ENCODE measurements at places on chromosomes 4 and X.

DNA sequence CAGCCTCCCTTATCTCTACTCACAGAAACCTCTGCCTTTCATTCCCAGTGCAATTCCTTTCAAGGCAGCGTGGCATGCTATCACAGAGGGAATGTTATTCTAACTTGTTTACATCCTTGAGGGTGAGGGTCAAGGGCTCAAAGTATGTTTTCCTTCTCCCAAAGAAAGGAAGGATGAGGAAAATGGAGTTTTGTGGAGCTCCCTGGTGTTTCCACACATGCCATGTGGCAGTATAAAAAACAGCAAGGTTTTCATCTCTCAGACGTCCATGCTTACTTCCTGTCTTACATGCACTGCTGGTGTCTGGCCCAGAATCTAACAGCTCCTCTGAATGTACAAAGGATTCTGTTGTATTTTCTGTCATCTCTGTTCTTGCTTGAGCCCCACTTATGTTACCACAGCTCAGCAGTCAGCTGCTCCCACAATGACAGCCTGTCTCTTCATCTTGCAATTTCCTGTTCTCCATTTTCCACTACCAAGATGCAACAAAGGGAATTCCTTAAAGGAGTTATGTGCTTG, 128.0 kb downstream of the SNCA start:
- no peak for DNase-seq

DNA sequence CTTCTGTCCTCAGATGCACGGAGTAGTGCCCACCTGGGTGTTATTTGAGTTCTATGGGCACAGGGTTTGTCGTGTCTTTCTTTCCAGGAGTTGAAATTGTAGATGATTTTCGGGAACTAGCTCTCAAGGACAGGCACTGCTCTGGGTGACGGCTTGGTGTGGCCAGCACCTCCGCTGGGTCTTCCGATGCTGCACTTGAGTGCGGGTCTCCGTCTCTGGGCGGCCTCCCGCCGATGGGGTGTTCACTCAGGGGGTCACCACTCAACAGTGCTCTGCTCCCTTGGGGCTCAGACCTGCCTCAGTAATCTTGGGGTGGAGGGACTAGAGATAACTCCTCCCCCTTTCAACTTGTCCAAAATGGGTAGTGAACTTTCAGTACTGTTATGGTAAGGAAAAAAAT, 2.5 kb downstream of the ZFP92 start:
- DNase-seq, result no peak

DNA sequence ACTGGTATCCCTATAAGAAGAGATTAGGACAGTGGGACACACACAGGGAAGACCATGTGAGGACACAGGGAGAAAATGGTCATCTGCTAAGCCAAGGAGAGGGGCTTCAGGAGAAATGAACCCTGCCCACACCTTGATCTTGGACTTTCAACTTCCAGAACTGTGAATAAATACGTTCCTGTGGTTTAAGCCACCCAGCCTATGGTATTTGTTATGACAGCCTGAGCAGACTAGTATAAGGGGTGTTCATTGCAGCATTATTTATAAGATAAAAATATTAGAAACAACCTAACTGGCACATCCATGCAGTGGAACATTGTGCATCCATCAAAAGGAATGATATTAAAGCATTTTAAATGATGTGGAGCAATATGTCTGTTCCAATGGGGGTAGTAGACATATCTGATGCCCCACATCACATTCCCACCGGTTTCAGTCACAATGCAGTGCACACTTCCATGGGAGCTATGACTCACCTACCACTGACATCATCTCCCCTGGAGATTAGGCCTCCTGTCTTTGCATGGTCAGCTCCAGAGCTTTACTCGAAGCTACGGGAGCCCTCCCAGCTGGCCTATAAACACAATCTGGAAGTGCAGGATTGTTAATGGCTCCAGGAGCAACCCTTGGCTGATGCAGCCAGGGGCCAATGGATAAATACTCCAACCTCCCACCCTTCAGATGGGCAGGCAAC, 38.9 kb upstream of the MAMLD1 start:
- DNase-seq, result no peak

DNA sequence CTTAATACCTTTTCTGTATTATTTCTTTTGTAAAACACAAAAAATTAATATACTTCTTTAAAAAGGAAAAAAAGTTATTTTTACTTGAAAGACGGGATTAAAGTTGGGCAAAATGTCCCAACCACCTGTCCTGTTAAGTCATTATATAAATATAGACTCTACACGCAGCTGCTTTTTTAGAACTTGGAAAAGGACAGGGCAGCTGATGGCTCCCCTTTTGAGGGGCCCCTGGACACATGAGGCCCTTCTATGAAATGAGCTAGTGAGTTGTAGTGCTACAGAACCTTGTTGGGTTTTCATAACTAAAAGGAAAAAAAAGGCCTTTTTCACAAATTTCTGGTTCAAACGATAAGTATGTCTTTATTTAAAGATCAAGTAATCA, 600 bp upstream of the BEX2 start:
- no peak for DNase-seq

DNA sequence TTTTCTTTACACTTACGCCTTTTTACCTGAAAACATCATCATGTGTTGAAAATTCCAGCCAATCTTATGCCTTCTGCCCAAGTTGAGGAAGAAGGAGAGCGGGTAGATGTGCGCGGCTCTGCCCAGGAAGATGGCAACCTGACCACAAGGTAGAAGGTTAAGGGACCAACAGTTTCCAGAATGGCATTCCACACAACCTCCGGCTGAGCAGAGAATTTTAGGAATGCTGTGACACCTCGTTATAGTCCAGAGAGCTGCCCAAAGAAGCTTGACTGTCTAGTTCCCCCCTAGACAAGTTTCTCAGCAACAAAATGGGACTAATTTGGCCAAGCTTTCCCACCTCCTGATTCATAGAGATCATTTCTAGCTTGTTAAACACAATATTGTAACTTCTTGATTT, 75.1 kb downstream of the CHST7 start:
- DNase-seq, result no peak

DNA sequence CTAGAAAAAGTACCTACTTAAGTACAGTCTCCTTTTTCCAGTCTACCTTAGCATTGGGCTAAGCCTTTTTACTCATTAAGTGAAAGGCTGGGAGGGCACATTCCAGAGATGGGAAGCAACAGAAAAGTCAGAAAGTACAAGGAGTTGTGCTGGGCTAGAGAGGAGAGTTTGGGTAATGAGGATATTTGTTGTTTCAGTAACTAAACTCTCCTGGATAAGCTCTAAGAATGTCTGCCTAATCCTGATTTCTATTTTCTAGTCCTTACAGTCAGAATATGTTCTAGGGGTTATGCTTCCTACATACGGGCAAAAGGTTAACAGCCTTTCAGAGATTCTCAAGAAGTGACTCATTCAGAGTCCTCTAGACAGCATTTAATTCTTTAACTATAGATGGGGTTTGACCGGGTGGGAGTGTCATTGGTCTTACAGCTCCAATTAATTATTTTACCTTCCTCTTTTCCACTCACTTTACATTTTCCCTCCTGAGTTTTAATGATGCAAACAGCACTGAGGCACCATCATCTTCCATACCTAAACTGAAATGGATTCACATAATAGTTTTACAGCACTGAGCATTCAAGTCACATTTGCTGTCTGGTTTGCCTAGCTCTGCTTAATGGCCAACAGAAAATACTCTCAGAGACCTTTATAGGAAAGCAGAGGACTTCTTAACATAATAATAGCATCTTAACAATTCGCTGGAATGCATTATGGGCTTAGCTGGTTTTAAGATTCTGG, 42.9 kb downstream of the USP26 start:
- DNase-seq, result no peak

DNA sequence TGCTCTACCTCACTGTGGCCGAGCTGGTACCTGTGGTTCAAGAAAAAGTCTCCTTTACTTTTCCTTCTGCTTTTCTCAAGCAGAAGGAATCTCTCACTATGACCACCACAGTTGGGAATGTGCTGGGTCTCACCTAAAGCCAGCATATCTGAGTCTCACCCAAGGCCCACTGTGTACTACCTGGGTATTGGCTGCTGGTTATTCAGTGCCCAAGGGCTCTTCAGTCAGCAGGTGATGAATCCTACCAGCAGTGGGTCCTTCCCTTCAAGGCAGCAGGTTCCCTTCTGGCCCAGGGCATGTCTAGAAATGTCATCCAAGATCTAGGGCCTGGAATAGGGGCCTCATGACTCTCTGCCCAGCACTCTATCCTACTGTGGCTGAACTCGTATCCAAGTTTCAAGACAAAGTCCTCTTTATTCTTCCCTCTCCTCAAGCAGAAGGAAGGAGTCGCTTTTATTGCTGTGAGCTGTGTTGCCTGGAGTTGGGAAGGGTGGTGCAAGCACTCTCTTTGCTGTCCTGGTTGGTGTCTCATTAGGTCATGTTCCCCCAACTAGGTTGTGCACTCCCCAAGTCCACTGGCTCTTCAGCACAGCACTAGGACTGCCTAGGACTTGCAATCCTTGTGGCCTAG, 6.1 kb downstream of the CXCL10 start:
- no peak for DNase-seq
